ENCODE measurements at places on chromosomes 3 and 15.

DNA sequence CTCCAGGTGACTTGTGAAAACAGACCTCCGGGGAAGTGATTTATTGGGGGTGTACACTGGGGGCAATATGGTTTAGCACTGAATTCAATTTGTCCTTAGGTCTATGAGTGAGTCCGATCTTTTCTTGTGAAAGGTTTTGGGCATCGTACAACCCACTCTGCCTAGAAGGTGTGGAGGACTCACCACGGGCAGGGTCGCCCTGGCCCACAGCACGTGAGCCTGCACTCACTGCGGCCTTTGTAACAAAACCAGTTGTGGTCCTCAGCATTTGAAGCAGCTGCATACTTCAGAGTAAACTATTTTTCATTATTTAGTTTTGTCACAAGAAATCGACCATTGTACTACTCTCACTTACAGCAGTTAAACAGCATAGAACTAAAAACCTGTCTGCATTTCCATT lies 72.6 kb upstream of the BLM start:
- DNase-seq: no peak

GRCh38 chr3:146178006-146178689 lies 17.2 kb upstream of the PLOD2 start:
- no peak for DNase-seq

DNA sequence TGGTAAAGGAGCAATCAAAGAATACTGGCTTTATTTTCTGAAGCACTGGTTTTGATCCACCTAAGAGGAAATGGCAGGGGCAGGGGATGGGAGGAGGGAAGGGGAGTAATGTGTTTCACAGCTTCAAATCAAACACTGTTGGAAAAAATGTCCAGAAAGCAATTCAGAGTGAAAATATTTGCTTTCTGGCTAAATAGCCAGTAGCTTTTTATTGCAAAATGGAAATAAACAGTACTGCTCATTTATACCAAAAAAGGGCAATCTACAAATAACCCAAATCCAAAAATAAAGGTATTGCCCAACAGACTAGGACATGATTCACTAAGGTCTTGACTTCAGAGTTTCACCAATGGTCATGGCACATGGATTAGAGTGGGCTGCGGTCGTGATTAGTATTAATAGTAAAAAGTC lies 279.3 kb upstream of the THBS1 start:
- DNase-seq: no peak

DNA sequence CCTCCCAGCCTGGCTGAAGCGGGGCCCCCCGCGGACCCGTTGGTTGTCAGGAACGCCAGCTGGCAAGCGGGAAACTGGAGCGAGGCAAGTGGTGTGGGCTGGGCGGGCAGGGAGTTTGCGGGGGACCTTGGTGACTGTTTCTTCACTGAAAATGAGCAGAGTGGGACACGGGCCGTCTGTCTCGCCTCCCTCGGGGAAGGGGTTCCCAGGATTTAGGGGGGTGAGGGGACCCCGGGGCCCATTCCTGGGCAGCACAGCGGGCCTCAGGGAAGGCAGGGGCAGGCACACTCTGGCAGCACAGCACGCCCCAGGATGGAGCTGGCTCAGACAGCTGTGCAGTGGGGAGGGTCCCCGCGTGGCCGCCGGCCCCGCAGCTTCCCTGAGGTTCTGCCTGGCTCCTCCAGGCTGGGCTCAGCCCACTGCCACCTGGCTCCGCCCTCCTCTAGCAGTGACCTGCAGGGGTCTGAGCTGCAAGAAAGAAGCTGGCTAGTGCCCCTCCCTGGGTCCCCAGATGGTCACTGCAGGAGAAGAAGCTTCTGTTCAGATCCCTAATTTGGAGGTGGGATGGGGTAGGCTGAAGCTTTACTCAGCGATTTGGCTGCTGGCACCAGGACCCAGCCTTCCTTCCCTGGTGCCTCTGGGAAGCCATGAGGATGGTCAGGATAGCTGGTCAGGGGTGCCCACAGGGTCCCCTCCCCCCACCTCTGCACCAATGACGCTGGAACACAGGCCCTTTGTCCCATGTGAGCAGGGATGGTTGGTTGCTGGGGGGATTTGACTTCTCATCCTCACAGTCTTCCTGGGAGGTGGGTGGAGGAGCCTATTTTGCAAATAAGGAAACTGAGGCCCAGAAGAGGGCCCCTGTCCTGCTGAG lies 90.4 kb downstream of the TBC1D2B start:
- DNase-seq: no peak

DNA sequence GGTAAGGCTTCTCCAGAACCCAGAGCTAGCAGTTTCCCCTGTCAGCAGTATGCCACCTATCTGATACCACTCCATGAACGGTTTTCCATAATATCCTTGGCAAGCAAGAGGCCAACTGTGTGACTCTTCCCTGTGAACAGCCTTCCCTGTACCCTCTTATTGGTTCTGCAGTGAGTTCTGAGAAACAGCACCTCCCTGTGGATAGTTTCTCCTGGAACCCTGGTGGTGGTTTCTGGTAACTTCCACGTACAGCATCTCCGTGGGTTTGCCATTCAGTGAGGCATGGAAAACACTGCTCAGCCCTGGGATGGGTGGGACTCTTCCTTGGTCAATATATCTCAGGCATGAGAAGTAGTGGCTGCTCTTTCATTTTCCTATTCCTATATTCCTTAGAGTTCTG lies 19.4 kb upstream of the SERPINI2 start:
- DNase-seq: no peak
